ENCODE measurements at places on chromosomes 1 and 21. TPM values are rescaled to one million over a fixed set of nuclear protein-coding genes. Genes with fewer than 3 reads are reported as not detected.

Gene OR2T11
- total RNA-seq: not detected

Gene IARS2
- 52.0 TPM for total RNA-seq

Gene CELA3B
- total RNA-seq: not detected

Gene RAB42
- total RNA-seq: 0.36 TPM

Measured in ovary (tissue), 10 donors.